H1 (cell line): ENCODE measurements at places on chromosomes 1 and 21. TPM values are rescaled to one million over a fixed set of nuclear protein-coding genes. Genes with fewer than 3 reads are reported as not detected.

The BSND gene
- 0.40 and 0.43 TPM in 2 replicates for total RNA-seq

The HEYL gene
- total RNA-seq: 3.1 and 3.5 TPM in 2 replicates

The CFHR4 gene
- not detected in 2 replicates for total RNA-seq

The FCER1G gene
- total RNA-seq: 0.86 TPM in 1 of 2 replicates, not detected in the other

The MROH7 gene
- 0.07 TPM in 1 of 2 replicates, not detected in the other for total RNA-seq

The AVPR1B gene
- 0.42 and 0.50 TPM in 2 replicates for total RNA-seq

The LBR gene
- 89.8 and 93.0 TPM in 2 replicates for total RNA-seq

The KRTAP10-7 gene
- total RNA-seq: not detected in 2 replicates

The OR2G6 gene
- not detected in 2 replicates for total RNA-seq

The LINGO4 gene
- not detected in 2 replicates for total RNA-seq

The NBPF6 gene
- not detected in 2 replicates for total RNA-seq

The FCRL2 gene
- not detected in 2 replicates for total RNA-seq

The BNIPL gene
- total RNA-seq: 2.3 and 2.4 TPM in 2 replicates

The ANKRD13C gene
- 20.9 and 21.7 TPM in 2 replicates for total RNA-seq

The UTP11 gene
- 56.4 and 60.5 TPM in 2 replicates for total RNA-seq

The ESPN gene
- 14.8 and 16.3 TPM in 2 replicates for total RNA-seq

The GREM2 gene
- total RNA-seq: not detected in 2 replicates

The DUSP10 gene
- 1.2 and 1.5 TPM in 2 replicates for total RNA-seq

The FAM72C gene
- total RNA-seq: 6.1 and 6.3 TPM in 2 replicates

The RNPEP gene
- total RNA-seq: 45.2 and 51.1 TPM in 2 replicates
